ENCODE measurements at places on chromosomes 5 and 9. TPM values are rescaled to one million over a fixed set of nuclear protein-coding genes. Genes with fewer than 3 reads are reported as not detected.

PCDHA2 gene
- 1.0 TPM for total RNA-seq

ADAM19 gene
- 9.3 TPM for total RNA-seq

PCDHB11 gene
- total RNA-seq = 3.3 TPM

ADAMTS16 gene
- total RNA-seq = 2.0 TPM

HRCT1 gene
- total RNA-seq = 0.40 TPM

UBTD2 gene
- 32.8 TPM for total RNA-seq

CMBL gene
- 12.1 TPM for total RNA-seq

DOK3 gene
- 6.9 TPM for total RNA-seq

TTC1 gene
- 43.1 TPM for total RNA-seq

NR4A3 gene
- total RNA-seq = 3.4 TPM

CD74 gene
- total RNA-seq = 37.2 TPM

AK8 gene
- 5.5 TPM for total RNA-seq

FBP2 gene
- total RNA-seq = not detected

CRB2 gene
- total RNA-seq = 61.1 TPM

SMU1 gene
- 21.0 TPM for total RNA-seq

ATG10 gene
- total RNA-seq = 7.9 TPM

THBS4 gene
- 8.8 TPM for total RNA-seq
